Chondrocyte (in vitro differentiated cells): ENCODE measurements at places on chromosomes 5 and 9. TPM values are rescaled to one million over a fixed set of nuclear protein-coding genes. Genes with fewer than 3 reads are reported as not detected.

Gene DNM1
- total RNA-seq = 87.0 to 127 TPM (median 91.9 TPM) in 3 replicates

GRCh38 chr5:169706758-169707450 lies 69.8 kb downstream of the DOCK2 start:
- peaks cover 25% of the 10 kb centered on the region for H3K4me1 ChIP-seq
- no peak overlapping the region for H3K4me3 ChIP-seq
- H3K27ac ChIP-seq = peak overlapping the region; percentile 9
- H3K36me3 ChIP-seq = no peaks in the 10 kb centered on the region
- H3K27me3 ChIP-seq = no peaks in the 10 kb centered on the region

- no peak overlapping the region for H3K27ac ChIP-seq
- H3K4me1 ChIP-seq = peaks cover 4% of the 10 kb centered on the region
- no peak overlapping the region for H3K4me3 ChIP-seq
- H3K27me3 ChIP-seq = no peaks in the 10 kb centered on the region
- peak; percentile 65 for DNase-seq
Observed at GRCh38 chr5:133891390-133891789, 77.0 kb downstream of the C5orf15 start.

Gene GABRA1
- not detected in 3 replicates for total RNA-seq

Gene PRSS3
- not detected in 3 replicates for total RNA-seq

DNA sequence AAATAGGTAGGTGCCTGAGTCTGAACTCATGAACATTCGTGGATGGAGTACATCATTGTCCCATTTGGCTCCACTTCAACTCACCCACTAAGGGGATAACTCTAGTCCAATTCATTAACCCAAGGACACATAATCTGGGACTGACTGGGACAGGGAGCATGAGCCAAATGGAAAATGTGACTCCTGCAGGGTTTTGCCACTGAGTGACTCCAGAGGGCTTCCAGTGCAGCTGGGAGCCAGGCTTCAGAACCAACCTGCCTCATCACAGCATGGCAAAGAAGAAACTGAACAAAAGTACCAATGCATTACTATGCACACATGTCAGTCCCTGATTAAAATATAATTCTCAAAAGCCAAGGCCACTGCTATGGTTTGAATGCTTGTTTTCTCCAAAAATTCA lies 159.7 kb upstream of the SNX2 start:
- no peaks in the 10 kb centered on the region for H3K27me3 ChIP-seq
- DNase-seq = no peak
- no peaks in the 10 kb centered on the region for H3K36me3 ChIP-seq
- peaks cover 12% of the 10 kb centered on the region for H3K4me1 ChIP-seq
- no peak overlapping the region for H3K4me3 ChIP-seq

DNA sequence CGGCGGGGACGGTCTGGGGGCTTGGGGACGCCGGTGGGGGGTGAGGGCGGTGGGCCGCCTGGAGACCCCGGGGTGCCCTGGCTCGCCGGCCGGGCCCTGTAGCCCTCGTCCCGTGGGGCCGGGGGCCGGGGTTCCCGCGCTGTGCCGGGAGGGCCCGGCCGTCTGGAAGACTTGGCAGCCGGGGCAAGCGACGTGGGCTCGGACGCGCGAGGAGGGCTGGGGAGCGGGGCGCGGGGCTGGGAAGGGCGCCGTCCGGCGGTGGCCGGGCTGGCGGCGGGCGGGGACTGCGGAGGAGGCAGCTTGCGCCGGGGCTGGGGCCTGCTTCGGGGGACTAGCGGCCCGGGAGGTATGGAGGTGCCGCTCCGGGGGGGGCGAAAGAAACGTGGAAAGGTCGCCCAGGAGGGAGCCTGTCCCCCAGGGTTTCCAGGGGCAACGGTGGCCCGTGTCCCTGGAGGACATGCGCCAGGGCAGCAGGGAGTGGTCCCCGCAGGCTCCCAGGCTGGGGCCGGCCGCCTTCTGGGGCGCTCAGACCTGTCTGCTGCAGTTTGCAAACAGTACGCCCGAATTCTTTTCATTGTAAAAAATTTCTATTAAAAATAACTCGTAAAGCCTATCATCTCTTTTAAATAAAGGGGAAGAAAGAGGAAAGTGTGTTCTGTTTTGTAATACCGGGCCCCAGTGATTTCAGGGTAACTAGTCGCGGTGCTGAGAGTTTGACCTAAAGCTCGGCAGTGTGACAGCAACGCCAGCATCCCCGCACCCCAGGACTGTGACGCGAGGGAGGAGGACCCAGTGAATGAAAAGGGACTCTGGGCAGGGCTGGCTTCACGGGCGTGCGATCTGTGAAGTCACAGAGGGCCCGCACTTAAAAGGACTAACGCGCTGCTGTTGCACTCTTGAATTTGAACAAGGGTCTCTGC lies 752 bp upstream of the ANKH start:
- no peaks in the 10 kb centered on the region for H3K36me3 ChIP-seq
- peak overlapping the region; percentile 72 for H3K27ac ChIP-seq
- H3K4me3 ChIP-seq = peak overlapping the region; percentile 78

- no peak for DNase-seq
- peaks cover 38% of the 10 kb centered on the region for H3K4me1 ChIP-seq
- H3K4me3 ChIP-seq = peak overlapping the region; percentile 80
- no peaks in the 10 kb centered on the region for H3K27me3 ChIP-seq
- peaks cover 3% of the 10 kb centered on the region for H3K36me3 ChIP-seq
- H3K27ac ChIP-seq = peak overlapping the region; percentile 85
Observed at GRCh38 chr9:127876764-127877562, 512 bp downstream of the AK1 start.

DNA sequence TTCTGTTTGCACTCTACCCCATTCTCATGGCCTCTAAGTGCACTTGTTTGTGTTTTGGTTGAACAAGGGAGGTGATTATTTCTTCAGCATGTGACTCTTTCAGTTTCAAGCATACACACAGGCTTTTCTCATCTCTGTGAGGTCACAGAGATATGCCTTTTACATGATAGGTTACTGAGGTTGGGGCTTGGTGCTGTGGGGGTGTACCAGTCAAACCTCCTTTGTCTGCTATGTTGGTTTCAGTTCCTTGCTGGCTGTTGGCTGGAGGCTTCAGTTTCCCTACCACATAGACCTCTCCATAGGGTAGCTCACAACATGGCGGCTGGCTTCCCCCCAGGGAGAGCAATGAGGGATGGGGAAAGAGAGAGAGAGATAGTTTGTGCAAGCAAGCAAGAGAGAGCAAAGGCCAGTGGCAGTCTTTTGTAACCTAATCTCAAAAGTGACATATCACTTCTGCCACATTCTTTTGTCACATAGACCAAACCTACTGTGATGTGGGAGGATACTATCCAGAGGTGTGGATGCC lies 96.7 kb upstream of the SEMA6A start:
- H3K4me3 ChIP-seq = no peak overlapping the region
- peaks cover 10% of the 10 kb centered on the region for H3K4me1 ChIP-seq
- no peak overlapping the region for H3K27ac ChIP-seq

DNA sequence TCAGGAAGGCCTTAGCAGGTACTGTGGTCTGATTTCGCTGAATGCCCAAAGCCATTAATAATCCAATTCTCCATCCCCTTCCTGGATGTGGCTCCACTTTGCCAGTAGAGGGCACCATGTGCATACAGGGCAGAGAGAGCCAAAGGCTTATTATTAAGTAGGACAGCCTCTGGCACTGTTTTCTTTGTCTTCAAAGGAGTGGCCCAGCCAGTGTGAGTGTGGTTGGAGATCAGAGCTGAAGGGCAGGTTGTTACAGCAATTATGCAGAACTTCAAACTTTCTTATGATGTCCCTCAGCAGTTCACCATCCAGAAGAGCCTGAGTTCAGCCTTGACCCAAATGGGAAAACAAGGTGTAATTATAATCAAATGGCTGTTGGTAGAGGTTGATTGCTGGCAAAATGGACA lies 38.6 kb upstream of the CEMIP2 start:
- no peaks in the 10 kb centered on the region for H3K4me1 ChIP-seq
- no peak for DNase-seq
- no peaks in the 10 kb centered on the region for H3K36me3 ChIP-seq
- no peak overlapping the region for H3K4me3 ChIP-seq

- H3K4me3 ChIP-seq = no peak overlapping the region
- H3K4me1 ChIP-seq = peaks cover 25% of the 10 kb centered on the region
- peak overlapping the region; percentile 59 for H3K27ac ChIP-seq
- no peaks in the 10 kb centered on the region for H3K27me3 ChIP-seq
Observed at GRCh38 chr5:14744296-14745187, 80.0 kb downstream of the OTULIN start.

Gene SLC2A6
- total RNA-seq = 5.4 to 13.7 TPM (median 13.2 TPM) in 3 replicates

- DNase-seq = no peak
- no peaks in the 10 kb centered on the region for H3K27me3 ChIP-seq
- H3K27ac ChIP-seq = peak overlapping the region; percentile 49
Observed at GRCh38 chr5:132877938-132878337, 4.5 kb downstream of the LEAP2 start.

Gene AHRR
- 9.3 to 17.3 TPM (median 13.4 TPM) in 3 replicates for total RNA-seq

DNA sequence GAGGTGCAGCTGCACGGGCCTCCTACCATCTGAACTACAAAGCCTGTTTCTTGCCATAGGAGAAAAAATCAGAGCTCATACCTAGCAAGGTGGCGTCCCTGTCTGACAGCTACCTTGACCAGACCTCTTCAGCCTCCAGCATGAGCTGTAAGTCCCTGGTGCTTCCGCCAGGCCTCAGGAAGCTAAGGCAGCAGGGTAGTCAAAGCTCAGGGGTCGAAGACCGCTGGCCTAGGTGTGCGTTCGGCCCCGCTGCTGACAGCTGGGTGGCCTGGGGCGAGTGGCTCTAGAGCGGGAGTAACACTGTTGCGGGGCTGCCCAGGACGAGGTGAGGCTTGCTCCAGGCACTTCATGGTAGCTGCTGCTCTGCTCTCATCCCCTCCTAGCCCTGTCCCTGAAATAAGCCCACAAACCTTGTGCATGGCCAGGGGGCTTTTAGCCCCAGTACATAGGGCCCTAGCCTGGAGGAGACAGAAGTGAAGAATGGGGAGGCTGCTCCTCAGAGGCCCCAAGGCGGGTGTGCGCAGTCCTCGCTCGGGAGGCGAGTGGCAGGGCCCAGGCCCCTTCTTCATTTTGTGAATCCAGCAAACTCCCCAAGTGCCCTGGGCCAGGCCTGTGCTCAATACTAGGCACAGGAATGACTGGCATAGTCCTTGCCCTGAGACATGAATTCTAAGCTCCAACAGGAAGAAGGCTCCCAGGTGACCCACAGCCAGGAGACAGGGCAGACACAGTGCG lies 5.4 kb downstream of the TOR2A start:
- no peaks in the 10 kb centered on the region for H3K27me3 ChIP-seq
- H3K4me1 ChIP-seq = peaks cover 10% of the 10 kb centered on the region
- no peak overlapping the region for H3K4me3 ChIP-seq
- peaks cover 5% of the 10 kb centered on the region for H3K36me3 ChIP-seq

- H3K36me3 ChIP-seq = no peaks in the 10 kb centered on the region
- no peak overlapping the region for H3K27ac ChIP-seq
- peaks cover 8% of the 10 kb centered on the region for H3K27me3 ChIP-seq
- no peak overlapping the region for H3K4me3 ChIP-seq
- DNase-seq = no peak
Observed at GRCh38 chr9:84557751-84558150, 111.8 kb upstream of the NTRK2 start.

Gene KLF4
- 22.3 to 36.0 TPM (median 35.1 TPM) in 3 replicates for total RNA-seq

Gene EIF4E1B
- total RNA-seq = not detected in 3 replicates

Gene GABRP
- total RNA-seq = not detected in 3 replicates

DNA sequence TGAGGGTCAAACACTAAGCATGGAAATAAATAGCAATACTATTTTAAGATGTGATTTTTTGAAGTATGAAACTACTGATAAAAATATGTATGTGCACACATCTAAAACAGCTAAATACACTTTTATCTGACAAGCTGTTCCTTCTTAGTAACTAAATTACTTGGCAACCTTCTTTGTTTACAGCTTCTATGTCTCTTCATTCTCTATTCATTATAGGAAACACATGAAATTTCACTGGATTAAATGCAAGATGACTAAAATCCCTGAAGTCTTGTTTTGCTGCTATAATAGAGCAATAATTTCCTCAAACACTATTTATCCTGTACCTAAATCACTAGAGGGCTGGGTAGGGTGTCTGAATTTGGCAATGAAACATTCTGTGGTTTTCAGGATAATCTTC lies 11.7 kb downstream of the RICTOR start:
- H3K27ac ChIP-seq = no peak overlapping the region
- DNase-seq = no peak

DNA sequence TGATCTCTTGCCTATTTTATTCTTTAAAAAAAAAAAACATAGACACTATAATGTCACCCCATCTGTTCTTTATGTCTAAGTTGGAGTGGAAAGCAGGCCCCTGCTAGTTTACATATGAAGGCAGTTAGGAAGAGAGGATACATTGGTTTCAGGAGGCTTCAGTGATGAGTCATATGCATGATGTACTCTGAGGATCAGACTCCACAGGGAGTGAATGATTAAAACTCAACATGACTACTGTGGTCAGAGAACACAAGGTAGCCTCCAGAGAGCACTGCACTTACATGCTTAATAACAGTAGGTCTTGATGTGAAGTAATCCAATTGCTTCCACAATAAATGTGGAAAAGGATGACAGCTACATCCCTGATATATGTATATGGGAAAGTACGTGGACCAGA lies 22.7 kb upstream of the FSTL4 start:
- DNase-seq = no peak
- H3K4me3 ChIP-seq = no peak overlapping the region
- no peaks in the 10 kb centered on the region for H3K36me3 ChIP-seq
- H3K27ac ChIP-seq = no peak overlapping the region
- no peaks in the 10 kb centered on the region for H3K4me1 ChIP-seq

- H3K27ac ChIP-seq = no peak overlapping the region
- no peak for DNase-seq
- H3K4me1 ChIP-seq = peaks cover 16% of the 10 kb centered on the region
- no peaks in the 10 kb centered on the region for H3K36me3 ChIP-seq
- H3K4me3 ChIP-seq = no peak overlapping the region
- no peaks in the 10 kb centered on the region for H3K27me3 ChIP-seq
Observed at GRCh38 chr5:142613271-142613671, 72.6 kb downstream of the FGF1 start.

DNA sequence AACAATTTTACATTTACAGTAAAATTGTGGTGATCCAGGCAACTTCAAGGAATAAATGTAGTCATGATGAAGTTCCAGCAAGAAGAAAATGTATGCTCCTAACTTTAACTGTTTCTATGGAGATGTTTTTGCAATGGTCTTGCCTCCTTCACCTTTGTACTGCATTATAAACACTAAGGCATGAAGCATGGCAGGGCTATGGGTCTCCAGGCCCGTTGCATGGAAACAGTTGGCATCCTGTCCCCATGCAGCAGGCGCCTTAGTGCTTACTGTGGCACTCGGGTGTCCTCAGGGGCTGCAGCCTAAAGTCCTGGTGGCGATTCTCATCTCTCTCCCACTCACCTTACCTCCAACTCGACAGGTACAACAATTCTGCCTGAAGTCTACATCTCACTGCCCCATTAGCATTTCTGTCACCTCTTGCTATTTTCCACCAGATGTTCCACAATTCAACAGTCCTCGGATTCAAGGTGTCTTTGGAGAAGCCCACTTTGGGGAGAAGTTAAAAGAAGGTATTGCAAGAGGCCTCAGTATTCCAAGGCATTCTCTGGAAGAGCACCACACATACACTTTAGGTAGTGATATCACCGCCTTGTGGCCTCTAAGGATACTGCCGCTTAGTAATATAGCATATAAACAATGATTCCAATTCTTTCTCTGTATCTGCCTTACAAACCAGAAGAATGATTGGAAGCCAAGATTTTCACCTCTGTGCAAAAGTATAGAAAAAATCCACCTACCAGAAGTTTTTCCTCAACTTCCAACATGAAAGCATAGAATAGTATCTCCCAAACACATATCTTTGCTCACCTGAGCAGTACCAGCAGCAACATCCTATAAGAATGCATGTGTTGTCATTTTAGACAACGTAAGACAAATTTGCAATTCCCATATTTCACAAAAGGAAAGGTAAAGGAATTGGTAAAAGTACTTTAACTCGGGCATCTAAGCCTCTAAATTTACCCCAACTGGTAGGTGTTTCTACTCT lies 5.1 kb downstream of the LIFR start:
- peaks cover 35% of the 10 kb centered on the region for H3K4me1 ChIP-seq
- no peaks in the 10 kb centered on the region for H3K27me3 ChIP-seq
- H3K36me3 ChIP-seq = no peaks in the 10 kb centered on the region
- H3K27ac ChIP-seq = no peak overlapping the region
- DNase-seq = no peak
